ENCODE measurements at places on chromosomes 6 and 20. TPM values are rescaled to one million over a fixed set of nuclear protein-coding genes. Genes with fewer than 3 reads are reported as not detected.
A peak's percentile ranks its signal among the peaks of the same experiment; 100 is the strongest.

- no peak overlapping the region for H3K4me3 ChIP-seq
- no peak overlapping the region for H3K27ac ChIP-seq
- H3K36me3 ChIP-seq: no peaks in the 10 kb centered on the region
- H3K4me1 ChIP-seq: peaks cover 11% of the 10 kb centered on the region
- no peak for DNase-seq
Measured at GRCh38 chr20:24738058-24738775, 210.9 kb upstream of the CST7 start.

GRCh38 chr20:30500829-30501440 lies 756.5 kb upstream of the DEFB115 start:
- no peak for DNase-seq
- no peaks in the 10 kb centered on the region for H3K4me1 ChIP-seq
- H3K27ac ChIP-seq: no peak overlapping the region
- no peak overlapping the region for H3K4me3 ChIP-seq
- no peaks in the 10 kb centered on the region for H3K36me3 ChIP-seq
- no peaks in the 10 kb centered on the region for H3K27me3 ChIP-seq

DNA sequence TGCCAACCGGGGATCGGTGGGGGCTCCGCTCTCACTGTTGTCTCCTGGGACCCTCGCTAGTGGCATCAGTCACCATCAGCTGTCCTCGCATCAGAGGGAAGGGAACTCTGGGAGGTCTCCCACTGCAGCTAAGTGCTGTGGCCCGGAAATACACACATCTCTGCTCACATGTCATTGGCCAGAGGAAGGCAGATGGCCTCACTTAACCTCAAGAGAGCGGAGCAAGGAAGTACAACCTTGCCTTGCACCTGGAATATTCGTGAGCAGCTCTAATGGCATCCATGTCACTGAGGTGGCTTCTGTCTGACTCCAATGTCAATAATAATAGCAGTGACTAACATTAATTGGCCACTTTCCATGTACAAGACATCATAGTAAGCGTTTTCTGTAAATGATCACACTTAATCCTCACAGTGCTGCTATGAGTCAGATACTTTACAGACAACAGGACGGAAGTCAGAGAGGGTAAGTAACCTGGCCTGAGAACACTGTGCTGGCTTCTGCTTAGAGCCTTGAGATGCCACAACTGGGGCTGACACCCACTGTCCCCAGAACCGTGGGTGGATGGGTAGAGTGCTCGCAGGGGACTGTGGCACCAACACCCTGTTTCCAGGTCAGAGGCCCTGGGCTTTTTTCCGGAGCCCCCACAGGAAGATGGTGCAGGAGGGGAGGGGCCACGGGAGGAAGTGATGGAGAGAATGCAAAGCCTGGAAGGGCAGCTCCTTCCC lies 6.0 kb downstream of the LHFPL5 start:
- H3K27ac ChIP-seq: no peak overlapping the region
- H3K36me3 ChIP-seq: no peaks in the 10 kb centered on the region
- H3K27me3 ChIP-seq: peaks cover 6% of the 10 kb centered on the region
- H3K4me1 ChIP-seq: no peaks in the 10 kb centered on the region

DNA sequence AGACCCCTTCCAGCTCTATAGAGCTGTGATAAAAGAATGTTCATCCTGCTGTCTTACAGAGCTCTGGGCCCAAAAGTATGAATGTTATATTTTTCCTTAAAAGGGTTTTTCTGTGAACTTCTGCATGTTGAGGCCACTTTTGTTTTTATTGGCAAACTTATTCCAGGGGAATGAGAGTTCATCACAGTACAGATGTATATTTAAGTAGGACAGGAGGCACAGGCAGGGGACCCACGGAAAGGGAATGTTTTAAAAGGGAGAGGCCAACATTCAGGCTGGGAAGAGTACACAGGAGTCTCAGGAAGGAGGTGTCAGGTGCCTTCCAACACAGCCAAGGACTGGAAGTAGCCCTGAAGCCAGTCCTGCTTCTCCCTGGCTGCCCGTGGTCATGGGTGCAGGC lies 148.4 kb downstream of the EYA2 start:
- no peak for DNase-seq
- peaks cover 16% of the 10 kb centered on the region for H3K27me3 ChIP-seq
- no peaks in the 10 kb centered on the region for H3K4me1 ChIP-seq
- no peaks in the 10 kb centered on the region for H3K36me3 ChIP-seq
- H3K4me3 ChIP-seq: no peak overlapping the region

GRCh38 chr6:63427951-63428350 lies 108.2 kb upstream of the LGSN start:
- peaks cover 4% of the 10 kb centered on the region for H3K27me3 ChIP-seq
- no peaks in the 10 kb centered on the region for H3K4me1 ChIP-seq
- H3K27ac ChIP-seq: no peak overlapping the region
- no peak overlapping the region for H3K4me3 ChIP-seq
- H3K36me3 ChIP-seq: no peaks in the 10 kb centered on the region
- DNase-seq: no peak

DNA sequence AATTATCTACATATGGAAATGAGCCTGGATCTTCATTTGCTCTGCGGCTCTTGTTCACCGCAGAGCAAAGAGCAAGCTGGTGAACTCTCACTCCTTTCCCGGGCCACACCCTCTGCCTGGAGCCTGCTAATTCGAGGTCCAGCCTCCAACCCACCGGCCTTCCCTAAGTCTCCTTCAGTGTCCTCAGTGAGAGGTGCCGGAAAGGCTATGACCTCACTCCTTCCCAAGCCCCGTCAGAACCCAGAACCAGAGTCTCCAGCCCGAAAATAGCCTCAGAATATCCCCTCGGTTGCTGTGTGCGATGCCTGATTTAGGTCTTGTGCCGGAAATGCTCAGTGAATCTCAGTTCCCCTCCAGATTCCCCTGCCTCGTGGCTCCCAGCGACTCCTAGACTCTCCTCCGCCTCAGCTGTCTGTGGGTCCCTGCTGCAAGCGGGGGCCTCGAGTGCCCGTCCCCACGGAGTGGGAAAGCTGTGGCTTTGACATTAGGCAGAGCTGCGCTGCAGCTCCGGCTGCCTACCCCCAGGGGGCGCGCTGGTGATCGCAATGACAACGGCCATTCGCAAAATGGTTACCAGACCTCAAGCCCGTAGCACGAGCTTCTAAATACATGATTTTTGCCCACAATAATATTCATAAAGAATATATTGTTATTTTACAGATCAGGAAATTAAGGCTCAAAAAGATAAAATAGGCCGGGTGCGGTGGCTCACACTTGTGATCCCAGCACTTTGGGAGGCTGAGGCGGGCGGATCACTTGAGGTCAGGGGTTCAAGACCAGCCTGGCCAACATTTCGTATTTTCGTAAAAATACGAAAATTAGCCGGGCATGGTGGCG lies 4.1 kb upstream of the BNIP5 start:
- peak; percentile 86 for DNase-seq
- H3K4me1 ChIP-seq: peaks cover 11% of the 10 kb centered on the region
- peaks cover 12% of the 10 kb centered on the region for H3K27me3 ChIP-seq
- peak overlapping the region; percentile 36 for H3K4me3 ChIP-seq
- H3K36me3 ChIP-seq: no peaks in the 10 kb centered on the region

- H3K27me3 ChIP-seq: peaks cover 2% of the 10 kb centered on the region
- no peak overlapping the region for H3K4me3 ChIP-seq
- DNase-seq: no peak
- no peak overlapping the region for H3K27ac ChIP-seq
Measured at GRCh38 chr6:132041706-132042105, 90.5 kb upstream of the CCN2 start.

- H3K4me1 ChIP-seq: no peaks in the 10 kb centered on the region
- DNase-seq: no peak
- no peaks in the 10 kb centered on the region for H3K36me3 ChIP-seq
Measured at GRCh38 chr6:105611606-105612005, 208.7 kb upstream of the PREP start.

- no peaks in the 10 kb centered on the region for H3K27me3 ChIP-seq
- DNase-seq: no peak
- H3K36me3 ChIP-seq: peaks cover 15% of the 10 kb centered on the region
- no peak overlapping the region for H3K4me3 ChIP-seq
Measured at GRCh38 chr20:38402816-38403215, 32.3 kb downstream of the SNHG17 start.

- H3K4me1 ChIP-seq: peaks cover 51% of the 10 kb centered on the region
- no peaks in the 10 kb centered on the region for H3K36me3 ChIP-seq
- H3K27ac ChIP-seq: no peak overlapping the region
- peak; percentile 70 for DNase-seq
Measured at GRCh38 chr6:37622646-37623071, 75.0 kb downstream of the MDGA1 start.

GRCh38 chr20:48538058-48538825 lies 289.6 kb downstream of the PREX1 start:
- H3K27ac ChIP-seq: no peak overlapping the region
- no peaks in the 10 kb centered on the region for H3K36me3 ChIP-seq
- H3K4me1 ChIP-seq: no peaks in the 10 kb centered on the region
- H3K27me3 ChIP-seq: peaks cover 7% of the 10 kb centered on the region
- no peak overlapping the region for H3K4me3 ChIP-seq
- no peak for DNase-seq

DNA sequence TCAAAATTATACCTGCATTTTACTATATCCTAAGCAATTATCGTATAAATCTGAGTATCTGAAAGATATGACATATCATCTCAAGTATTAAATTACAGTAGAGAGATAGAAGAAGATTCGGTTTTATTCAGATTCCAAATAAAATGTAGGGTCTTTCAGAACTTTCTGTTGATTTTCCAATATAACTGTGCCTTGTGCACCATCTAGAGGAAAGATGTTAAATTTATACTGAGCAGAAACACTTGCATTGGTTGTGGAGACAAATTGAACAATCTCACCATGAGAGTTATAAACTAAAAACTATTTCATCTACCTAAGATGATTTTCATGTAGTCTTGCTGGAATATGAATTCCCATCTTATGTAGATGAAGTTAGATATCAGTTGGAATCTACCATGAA lies 26.8 kb upstream of the HSF2 start:
- H3K36me3 ChIP-seq: no peaks in the 10 kb centered on the region
- H3K27ac ChIP-seq: no peak overlapping the region
- peaks cover 20% of the 10 kb centered on the region for H3K4me1 ChIP-seq
- no peak overlapping the region for H3K4me3 ChIP-seq
- DNase-seq: no peak

DNA sequence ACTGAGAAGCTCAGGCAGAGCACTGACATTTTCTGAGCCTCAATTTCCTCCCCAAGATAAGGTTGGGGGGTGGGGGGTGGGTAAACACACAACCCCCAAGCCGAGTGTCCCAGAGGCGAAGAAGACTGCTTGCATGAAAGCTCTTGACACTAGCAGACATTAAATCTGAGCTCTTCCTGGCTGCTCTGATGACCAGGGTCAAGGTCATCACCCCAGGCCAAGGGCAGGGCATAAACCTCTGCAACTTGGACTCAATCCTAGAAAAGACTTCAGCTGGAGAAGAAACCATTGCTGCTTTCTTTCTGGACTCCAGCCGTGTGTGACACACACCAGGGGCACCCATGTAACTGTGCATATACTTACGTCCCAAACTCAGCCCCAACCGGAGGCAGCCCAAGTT lies 109.0 kb downstream of the BANF2 start:
- no peaks in the 10 kb centered on the region for H3K27me3 ChIP-seq
- H3K36me3 ChIP-seq: no peaks in the 10 kb centered on the region
- no peak overlapping the region for H3K4me3 ChIP-seq
- no peak overlapping the region for H3K27ac ChIP-seq

DNA sequence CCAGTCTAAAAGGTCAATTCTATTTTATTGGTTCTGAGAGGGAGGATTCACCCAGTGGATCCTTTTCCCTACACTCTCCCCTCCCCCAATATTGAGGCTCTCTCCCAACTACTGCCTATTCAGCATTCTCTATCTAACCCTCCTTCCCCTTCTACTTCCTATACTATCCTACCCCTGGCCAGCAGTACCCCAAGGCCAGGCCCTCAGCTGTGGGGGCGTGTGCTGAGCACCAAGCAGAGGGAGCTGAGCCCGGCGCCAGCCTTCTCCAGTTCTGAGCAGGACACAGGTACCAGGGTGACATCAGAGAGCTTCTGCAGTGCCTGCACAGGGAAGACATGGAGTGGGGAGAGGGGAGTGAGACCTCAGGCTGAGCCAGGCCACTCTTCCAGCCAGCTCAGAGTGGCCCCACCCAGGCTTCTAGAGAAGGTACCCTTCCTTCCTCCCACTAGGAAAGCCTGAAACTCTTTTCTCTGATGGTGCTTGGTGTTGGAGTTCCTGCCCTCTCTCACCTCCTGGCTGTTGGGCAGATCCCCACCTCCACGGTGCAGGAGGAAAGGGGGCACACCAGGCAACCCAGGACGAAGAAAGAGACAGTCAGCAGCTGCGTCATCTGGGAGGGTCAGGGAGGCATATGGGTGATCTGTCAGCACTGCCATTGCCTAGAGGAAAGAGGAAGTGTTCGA lies 1.9 kb downstream of the DDAH2 start:
- peak; percentile 57 for DNase-seq
- peaks cover 46% of the 10 kb centered on the region for H3K4me1 ChIP-seq
- no peaks in the 10 kb centered on the region for H3K27me3 ChIP-seq
- H3K27ac ChIP-seq: peak overlapping the region; percentile 55

GRCh38 chr6:14228571-14228970 lies 111.0 kb downstream of the CD83 start:
- DNase-seq: peak; percentile 82
- H3K27me3 ChIP-seq: no peaks in the 10 kb centered on the region
- peaks cover 21% of the 10 kb centered on the region for H3K4me1 ChIP-seq
- no peaks in the 10 kb centered on the region for H3K36me3 ChIP-seq
- H3K4me3 ChIP-seq: no peak overlapping the region

DNA sequence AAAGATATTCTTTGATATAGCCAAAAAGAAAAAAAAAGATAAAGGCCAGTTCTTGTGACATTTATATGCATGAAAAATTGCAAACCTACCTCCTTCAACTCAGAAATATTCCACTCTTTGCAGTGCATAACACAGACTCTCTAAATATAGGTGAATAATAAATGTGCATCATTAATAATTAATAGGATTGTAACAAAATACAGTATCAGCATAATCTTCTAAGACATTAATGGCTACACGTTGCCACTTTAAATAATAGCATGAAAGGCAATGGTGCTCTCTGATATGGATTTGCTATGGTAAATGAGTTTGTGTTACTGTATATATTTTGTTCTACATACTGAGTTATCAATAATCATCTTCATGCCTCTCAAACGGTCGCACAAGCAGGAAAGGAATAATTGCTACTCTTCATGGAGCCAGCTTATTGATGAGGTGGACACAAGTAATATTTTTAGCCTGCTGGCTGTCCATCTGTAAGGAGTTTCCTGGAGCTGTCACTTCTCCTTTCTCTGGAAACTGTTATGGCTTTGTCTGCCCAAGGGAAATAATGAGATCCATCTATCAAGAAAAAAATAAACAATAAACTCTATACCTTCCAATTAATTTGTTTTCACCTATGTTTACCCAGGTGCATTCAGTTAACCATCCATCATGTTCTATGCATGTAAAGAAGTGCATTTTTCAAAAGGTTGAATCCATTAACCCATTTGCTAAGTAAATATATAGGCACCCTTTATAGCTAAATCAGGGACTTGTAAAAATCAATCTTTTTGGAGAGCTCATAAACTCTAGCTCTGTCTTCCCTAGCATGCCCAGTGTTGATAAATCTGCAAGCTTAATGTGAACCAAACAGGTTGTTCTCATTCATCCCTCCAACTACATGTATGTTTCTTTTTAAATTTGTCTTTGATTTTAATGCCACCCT lies 253.0 kb downstream of the NKAIN2 start:
- H3K4me1 ChIP-seq: no peaks in the 10 kb centered on the region
- no peak overlapping the region for H3K4me3 ChIP-seq
- no peaks in the 10 kb centered on the region for H3K36me3 ChIP-seq
- no peak for DNase-seq
- no peaks in the 10 kb centered on the region for H3K27me3 ChIP-seq

- no peak overlapping the region for H3K27ac ChIP-seq
- H3K27me3 ChIP-seq: peaks cover 12% of the 10 kb centered on the region
- H3K36me3 ChIP-seq: no peaks in the 10 kb centered on the region
- H3K4me3 ChIP-seq: no peak overlapping the region
Measured at GRCh38 chr6:6287415-6287814, 33.0 kb downstream of the F13A1 start.

DIDO1 gene
- 50.3 TPM for total RNA-seq

TRIM15 gene
- total RNA-seq: 2.2 TPM

SEMG1 gene
- total RNA-seq: not detected

RBL1 gene
- total RNA-seq: 36.2 TPM

FAM83D gene
- total RNA-seq: 13.6 TPM

CST5 gene
- not detected for total RNA-seq

CENPW gene
- total RNA-seq: 77.8 TPM

Data from activated naive CD4-positive, alpha-beta T cell treated with anti-CD3 and anti-CD28 coated beads for 36 hours (primary cell).